Omental fat pad (tissue), 4 donors: ENCODE measurements at places on chromosomes 6 and 20. TPM values are rescaled to one million over a fixed set of nuclear protein-coding genes. Genes with fewer than 3 reads are reported as not detected.

The WASF1 gene
- total RNA-seq: 5.8 TPM

The MAPK13 gene
- total RNA-seq: 10.9 TPM

The FAM209B gene
- total RNA-seq: not detected

The UST gene
- total RNA-seq: 19.8 TPM

The DEFB124 gene
- 2.7 TPM for total RNA-seq

The RALGAPB gene
- total RNA-seq: 31.3 TPM

The PAK5 gene
- total RNA-seq: not detected

The MLN gene
- not detected for total RNA-seq

The SLC22A7 gene
- not detected for total RNA-seq

The PLCB4 gene
- total RNA-seq: 8.8 TPM

The ANKEF1 gene
- 2.4 TPM for total RNA-seq

The HEY2 gene
- 1.5 TPM for total RNA-seq

The SIRPD gene
- 0.96 TPM for total RNA-seq

The INSM1 gene
- not detected for total RNA-seq

The DLK2 gene
- total RNA-seq: 1.2 TPM

The SALL4 gene
- not detected for total RNA-seq

The TEAD3 gene
- total RNA-seq: 8.2 TPM

The PCSK2 gene
- total RNA-seq: 0.63 TPM

The SAMD3 gene
- total RNA-seq: 1.3 TPM

The ZBTB12 gene
- total RNA-seq: 1.5 TPM

The SLC17A2 gene
- not detected for total RNA-seq

The BPI gene
- total RNA-seq: 0.63 TPM

The MATN4 gene
- total RNA-seq: 0.19 TPM

The MTFR2 gene
- 0.63 TPM for total RNA-seq

The BMP5 gene
- total RNA-seq: not detected

The RAET1E gene
- 2.4 TPM for total RNA-seq

The NCOA3 gene
- total RNA-seq: 70.6 TPM

The GCNT2 gene
- 7.9 TPM for total RNA-seq

The CLDN20 gene
- total RNA-seq: not detected

The GPLD1 gene
- 3.6 TPM for total RNA-seq

The CEP85L gene
- 14.2 TPM for total RNA-seq

The PTPRT gene
- total RNA-seq: 2.2 TPM

The GJA10 gene
- not detected for total RNA-seq

The CDK19 gene
- total RNA-seq: 9.8 TPM

The PKIB gene
- total RNA-seq: 9.8 TPM

The LRRN4 gene
- total RNA-seq: 22.9 TPM
